ENCODE measurements at places on chromosomes 3 and 15.
A peak's percentile ranks its signal among the peaks of the same experiment; 100 is the strongest.

DNA sequence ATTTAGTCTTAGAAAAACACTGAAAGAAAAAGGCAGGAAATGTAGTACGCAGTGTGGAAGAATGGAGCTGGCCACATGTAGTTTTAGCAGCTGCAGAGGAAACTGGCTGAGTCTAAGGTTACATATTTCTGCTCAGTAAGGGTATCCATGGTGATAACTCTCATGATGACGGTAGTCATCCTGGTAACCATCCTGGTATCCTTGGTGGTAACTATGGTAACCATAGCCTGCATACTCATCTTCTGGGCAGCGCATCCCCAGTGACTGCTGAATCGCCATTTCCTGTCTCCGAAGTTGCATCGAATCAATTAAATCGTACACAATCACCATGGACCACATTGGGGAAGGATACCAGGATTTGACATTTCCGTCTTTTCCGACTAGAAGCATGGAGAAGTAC is 35.7 kb downstream of the CCDC80 start:
- DNase-seq = no peak

DNA sequence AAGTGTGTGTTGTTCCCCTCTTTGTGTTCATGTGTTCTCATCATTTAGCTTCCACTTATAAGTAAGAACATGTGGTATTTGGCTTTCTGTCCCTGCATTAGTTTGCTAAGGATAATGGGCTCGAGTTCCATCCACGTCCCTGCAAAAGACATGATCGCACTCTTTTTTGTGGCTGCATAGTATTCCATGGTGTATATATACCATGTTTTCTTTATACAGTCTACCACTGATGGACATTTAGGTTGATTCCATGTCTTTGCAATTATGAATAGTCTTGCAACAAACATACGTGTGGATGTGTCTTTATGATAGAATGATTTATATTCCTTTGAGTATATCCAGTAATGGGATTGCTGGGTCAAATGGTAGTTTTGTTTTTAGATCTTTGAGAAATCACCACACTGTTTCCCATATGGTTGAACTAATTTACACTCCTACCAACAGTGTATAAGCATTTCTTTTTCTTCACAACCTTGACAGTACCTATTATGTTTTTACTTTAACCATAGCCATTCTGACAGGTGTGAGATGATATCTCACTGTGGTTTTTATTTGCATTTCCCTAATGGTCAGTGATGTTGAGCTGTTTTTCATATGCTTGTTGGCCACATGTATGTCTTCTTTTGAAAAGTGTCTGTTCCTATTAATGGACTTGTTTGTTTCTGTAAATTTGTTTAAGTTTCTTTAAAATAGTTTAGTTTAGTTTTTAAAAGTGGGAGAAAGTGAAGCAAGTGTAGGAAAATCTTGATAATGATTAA is 21.9 kb upstream of the SLC30A4 start:
- DNase-seq = no peak

DNA sequence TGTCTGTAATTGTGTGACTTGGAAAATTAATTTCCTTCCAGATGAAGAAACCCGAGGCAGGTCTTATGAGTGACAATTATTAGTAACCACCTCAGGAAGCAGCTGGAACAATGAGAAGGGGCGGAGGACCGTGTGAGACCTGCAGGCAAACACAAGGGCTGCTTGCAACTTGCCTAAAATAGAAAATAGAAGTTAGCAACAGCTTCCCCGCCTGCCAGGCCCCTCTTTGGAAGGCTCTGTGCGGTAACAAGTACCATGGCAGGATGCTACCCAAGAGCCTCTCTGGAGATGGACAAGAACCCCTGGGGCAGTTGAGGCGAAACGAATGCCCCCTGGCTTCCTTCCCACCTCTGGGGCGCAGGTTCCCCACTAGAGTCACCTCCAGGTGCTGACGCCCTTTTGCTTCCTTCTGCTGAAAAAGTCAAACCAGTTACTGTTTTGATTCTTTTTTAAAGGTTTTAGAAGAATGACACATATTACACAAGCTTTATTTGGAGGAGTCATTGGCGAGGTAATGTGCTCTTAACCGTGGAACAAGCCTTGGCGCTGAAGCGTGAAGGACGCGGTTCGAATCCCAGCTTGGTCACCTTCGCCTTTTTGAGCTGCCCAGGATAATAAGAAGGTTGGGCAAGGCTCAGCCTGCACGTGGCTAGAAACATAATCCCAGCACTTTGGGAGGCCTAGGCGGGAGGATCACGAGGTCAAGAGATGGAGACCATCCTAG is 47.0 kb upstream of the SYNM start:
- DNase-seq = no peak

DNA sequence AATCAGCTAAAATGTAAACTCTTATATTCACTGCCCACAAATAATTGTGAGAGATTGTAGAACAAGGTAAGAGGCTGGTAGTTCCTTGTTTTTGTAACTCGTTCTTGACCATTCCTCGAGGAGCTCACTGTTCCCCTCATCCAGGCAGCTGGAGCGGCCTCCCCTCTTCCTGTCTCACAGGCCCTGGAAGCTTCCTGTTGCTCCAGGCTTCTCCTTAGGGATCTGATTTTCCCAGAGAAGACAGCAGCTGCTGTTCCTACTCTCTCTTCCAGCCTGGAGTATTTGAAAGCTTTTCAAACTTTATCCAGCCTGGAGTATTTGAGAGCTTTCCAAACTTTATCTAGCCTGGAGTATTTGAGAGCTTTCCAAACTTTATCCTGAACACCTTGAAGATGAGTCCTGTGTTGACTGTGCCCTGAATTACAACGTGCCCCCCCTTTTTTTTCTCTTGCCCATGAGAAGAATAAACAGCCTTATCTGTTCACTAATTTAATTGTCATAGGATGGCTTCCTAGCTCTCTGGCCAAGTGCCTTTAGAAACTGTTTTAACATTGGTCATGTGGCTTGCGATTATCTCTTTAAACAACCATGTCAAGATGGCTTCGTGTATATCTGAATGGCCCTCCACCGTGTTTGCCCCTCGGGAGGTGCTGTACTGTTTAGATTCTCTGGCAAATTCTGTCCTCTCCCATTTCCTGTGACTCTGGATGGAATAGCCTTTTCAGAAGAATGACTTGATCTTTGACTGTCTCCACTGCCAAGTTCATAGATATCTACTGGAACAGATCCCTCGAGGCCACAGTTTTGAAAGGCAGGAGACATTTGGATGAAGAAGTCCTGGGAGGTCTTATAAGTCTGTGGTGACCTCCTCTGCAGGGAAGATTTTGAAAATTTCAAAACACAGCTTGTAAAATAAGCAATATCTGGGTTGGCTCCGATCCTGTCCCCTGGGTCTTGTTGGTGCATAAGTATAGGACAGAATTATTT is 4.8 kb downstream of the ADAMTSL3 start:
- DNase-seq = no peak

DNA sequence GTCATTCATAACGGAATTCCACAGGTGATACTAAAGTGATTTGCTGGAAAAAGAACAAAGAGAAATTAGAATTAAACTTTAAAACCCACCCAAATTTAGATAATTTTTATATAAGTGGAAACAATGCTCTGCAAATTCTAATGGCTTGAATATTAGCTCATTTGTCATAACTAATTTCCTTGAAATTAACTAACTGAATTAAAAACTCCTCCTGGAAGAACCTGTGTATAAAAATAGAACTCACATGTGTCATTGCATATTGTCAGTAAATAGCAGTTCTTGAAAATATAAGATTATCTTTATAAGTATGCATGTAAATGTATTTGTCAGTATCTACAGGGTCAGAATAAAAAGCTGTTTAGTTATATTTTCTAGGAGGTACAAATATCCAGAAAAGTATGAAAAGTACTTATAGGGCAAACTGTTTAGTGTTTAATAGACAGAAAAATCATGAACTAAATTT is 16.3 kb downstream of the ZIC1 start:
- DNase-seq = no peak

DNA sequence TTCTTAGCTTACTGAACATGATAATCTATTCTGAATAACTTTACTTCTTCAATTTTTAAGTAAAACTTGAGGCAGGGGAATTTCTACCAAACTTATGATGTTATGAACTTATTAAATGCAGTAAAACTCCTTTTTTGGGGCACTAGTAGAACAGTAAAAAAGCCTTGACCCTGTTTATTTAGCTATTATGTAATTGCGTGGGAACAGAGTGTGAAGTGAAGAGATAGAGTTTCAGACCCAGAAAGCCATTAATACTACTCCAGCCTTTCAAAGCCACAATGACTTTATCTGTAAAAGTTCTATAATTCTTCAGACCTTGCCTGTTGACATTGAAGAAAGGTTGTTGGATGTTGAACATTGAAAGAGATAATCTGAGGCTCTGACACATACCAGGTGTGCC is 638.8 kb upstream of the GRM7 start:
- DNase-seq = no peak

- DNase-seq = no peak
Measured at GRCh38 chr3:94280958-94281357, 218.1 kb downstream of the NSUN3 start.

- DNase-seq = no peak
Measured at GRCh38 chr15:99598296-99598695, 32.5 kb downstream of the MEF2A start.

GRCh38 chr3:17069754-17070153 is 185.0 kb downstream of the PLCL2 start:
- DNase-seq = no peak

DNA sequence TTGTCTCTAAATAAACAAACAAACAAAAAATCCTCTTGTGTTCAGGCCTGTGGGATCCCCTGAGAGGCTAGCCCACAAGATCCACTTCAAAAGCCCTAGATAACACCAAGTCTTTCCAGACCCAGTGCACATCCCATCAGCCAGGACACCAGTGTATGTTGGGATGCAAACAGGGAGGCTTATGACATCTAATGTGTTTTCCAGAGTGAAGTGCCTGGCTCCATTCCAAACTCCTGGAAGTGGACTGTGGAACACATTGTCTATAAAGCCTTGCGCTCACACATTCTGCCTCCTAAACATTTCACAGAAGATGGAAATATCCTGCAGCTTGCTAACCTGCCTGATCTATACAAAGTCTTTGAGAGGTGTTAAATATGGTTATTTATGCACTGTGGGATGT is 57.0 kb downstream of the MLH1 start:
- DNase-seq = no peak

GRCh38 chr3:52471371-52472238 is 16.2 kb downstream of the NISCH start:
- no peak for DNase-seq

DNA sequence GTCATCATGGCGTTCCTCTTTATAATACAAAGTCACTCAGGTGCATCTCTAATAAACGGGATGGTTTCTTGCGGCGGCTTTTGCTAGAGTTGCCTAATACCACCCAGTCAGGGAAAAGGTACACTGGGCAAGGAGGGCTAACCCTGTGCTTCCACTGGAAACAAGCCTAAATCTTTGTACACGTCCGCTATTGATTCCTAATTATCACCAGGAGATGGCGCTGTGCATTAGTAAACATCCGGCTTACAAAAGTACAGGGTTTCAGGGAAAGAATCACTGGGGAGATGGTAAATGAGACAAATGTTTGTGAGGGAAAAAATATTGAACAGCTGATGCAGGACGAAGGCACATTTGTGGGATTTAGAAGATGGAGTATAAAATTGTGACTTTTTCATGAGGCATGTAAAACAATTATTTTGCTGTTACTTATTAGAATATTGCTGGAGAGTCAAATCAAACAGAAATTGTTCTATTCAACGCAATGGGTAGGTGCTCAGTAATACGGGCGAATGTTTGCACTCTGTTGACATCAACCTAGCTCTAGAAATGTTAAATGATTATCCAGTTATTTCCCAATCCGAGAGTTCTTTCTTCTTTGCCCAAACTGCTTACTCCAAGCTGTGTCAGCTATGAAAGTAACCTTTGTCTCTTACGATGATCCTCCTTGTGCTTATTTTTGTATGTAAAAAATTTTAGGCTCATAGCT is 50.6 kb downstream of the GMNC start:
- peak; percentile 73 for DNase-seq

DNA sequence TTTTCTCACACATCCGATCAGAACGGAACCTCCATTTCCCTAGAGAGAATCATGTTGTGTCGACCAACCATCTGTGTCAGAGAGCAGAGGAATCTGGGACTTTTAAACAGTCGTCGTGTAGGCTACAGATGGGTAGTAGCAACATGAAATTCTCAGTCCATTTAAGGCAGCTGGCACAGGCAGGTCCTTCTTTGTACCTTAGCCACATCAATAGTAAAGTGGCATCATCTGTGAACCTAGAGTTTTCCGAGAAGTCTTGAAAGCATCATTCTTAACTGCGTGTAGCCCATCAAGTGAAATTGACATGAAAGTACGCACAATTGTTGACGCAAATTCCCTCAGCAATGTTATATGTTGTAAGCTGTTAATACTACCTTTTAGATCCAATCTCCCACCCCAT is 114.5 kb upstream of the GRM7 start:
- DNase-seq = no peak

- no peak for DNase-seq
Measured at GRCh38 chr3:143128227-143128955, 8.8 kb downstream of the CHST2 start.

- DNase-seq = no peak
Measured at GRCh38 chr3:160618363-160618762, 53.0 kb upstream of the KPNA4 start.

DNA sequence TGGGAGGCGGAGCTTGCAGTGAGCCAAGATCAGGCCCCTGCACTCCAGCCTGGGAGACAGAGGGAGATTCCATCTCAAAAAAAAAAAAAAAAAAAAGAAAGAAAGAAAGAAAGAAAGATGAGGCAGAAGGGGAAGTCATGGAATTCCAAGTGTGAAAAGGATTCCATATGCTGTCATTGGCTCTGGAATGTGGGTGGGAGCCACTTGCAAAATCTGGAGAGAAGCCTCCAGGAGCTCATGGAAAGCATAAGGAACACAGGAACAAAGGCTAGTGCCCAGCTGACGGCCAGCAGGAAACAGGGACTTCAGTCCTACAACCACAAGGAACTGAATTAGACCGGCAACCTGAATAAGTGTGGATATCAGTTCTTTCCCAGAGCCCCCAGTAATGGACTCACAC is 12.5 kb upstream of the TRAK1 start:
- no peak for DNase-seq

DNA sequence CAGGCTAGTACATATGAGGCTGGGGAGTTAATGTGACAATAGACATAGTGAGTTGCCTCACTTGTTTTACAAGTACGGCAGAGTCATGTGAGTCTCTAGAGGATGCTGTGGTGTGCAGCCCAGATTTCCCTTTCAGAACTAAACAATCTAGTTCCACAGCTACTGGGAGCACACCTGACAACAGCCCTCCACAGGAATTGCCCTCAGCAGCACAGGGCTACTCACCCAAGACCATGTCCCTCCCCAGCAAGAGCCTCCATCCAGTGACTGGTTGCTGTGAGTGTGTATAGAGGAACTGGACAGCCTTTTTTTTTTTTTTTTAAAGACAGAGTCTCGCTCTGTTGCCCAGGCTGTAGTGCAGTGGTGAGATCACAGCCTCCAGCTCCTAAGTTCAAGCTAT is 40.2 kb upstream of the UBE2E2 start:
- DNase-seq = no peak

All from neuronal stem cell (in vitro differentiated cells).